Kidney tubule cell (primary cell): ENCODE measurements at places on chromosomes 11 and 22.

GRCh38 chr11:74780248-74781005 lies 31.8 kb downstream of the RNF169 start:
- DNase-seq = no peak

DNA sequence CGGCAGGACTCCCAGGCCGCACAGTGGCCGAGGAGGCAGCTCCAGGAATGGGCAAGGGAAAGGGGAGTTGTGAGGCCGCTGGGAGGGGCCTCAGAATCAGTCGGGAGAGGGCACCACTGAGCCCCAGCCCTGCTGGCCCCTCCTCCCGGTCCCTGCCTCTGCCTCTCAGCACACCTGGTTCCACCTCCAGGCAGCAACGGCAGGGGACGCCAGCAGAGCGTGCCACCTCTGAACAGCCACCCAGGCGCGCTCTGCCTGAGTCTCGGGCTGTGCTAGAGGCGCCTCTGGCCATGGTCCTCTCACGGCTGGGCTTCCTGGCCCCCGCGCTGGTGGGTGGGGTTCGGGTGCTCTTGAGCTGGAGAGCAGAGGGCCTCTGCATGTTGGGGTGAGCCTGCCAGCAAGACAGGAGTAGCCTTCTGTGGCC lies 33.0 kb downstream of the MOB2 start:
- DNase-seq = peak; percentile 70

DNA sequence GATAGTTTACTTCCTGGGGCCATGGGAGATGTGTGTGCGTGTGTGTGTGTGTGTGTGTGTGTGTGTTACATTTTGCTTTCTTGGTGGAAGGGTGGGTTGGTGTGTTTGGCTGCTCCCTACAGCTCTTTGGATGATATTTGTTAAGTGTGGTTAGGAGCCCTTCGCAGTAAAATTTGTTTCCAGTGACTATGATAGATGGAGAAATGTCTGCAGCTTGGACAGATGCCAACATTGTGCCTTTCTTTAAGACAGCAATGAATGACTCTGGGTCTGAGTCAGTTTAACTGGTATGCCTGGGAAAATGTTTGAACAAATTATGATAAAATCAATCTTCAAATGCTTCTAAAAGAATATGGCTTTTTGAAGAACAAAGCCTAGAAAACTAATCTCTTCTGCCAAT lies 102.7 kb upstream of the TRPC6 start:
- peak; percentile 83 for DNase-seq

DNA sequence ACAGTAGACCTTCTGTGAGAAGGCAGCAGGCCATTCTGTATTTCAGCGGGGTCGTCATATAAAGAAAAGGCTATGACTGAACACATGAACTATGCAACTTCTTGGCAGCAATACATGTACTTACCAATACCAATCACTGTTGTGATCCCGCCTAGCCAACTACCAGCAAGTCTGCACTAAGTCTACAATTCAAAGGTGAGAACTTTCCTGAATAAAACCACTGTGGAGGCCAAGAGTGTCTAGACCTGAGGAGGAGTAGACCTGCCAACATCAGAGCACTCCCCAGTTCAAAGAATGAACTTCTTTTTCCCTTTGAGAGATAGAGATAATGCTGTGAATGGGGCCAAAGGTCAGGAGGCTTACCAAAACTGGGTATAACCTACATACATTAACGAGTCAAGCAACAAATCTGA lies 108.2 kb downstream of the SIK3 start:
- DNase-seq = peak; percentile 61

- DNase-seq = no peak
Measured at GRCh38 chr11:96385187-96385586, 4.5 kb downstream of the CCDC82 start.

DNA sequence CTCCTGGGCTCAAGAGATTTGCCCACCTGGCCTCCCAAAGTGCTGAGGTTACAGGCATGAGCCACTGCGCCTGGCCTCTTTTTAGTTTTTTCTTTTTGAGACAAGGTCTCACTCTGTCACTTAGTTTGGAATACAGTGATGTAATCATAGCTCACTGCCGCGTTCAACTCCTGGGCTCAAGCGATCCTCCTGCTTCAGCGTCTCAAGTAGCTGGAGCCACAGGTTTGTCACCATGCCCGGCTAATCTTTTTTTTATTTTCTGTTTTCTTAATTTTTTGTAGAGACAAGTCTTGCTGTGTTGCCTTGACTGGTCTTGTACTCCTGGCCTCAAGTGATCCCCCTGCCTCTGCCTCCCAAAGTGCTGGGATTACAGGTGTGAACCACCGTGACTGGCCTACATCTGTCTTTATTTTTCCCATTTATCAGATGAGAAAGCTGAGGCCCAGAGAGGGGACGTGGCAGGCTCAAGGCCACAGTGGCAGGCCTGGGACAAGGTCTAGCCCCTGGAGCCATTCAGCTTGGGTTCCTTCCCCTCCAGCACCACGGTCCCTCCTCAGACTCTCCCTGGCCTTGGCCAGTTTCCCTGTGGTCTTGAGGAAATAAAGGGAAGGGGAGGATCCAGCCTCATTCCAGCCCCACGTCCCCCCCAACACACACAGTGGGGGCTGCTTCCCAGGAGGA lies 2.8 kb upstream of the KDELR3 start:
- DNase-seq = no peak
